ENCODE measurements at places on chromosomes 1 and 21.

GRCh38 chr21:38352536-38353219, 95.9 kb downstream of the KCNJ15 start:
- peak; percentile 86 for DNase-seq

GRCh38 chr1:163974120-163974519, 584.9 kb upstream of the PBX1 start:
- DNase-seq: peak; percentile 11

DNA sequence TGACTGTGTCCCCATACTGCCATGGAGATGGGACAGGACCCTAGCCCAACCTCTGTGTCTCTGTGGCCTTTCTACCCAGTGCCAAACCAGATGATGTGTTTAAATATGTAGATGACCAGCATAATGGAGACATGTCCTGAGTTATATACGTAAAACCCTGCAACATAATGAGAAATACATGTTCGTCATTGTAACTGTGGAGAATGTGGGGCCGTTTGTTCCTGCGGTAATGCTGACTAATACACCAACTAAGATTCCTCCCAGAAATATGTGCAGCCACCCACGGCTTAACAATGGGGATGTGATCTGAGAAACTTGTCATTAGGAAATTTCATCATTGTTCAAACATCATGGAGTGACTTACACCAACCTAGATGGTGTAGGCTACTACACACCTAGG, 71.7 kb upstream of the SIM2 start:
- peak; percentile 88 for DNase-seq

GRCh38 chr1:235069577-235070563, 58.8 kb downstream of the TOMM20 start:
- peak; percentile 99 for DNase-seq

- peak; percentile 53 for DNase-seq
Observed at GRCh38 chr1:29453502-29454240, 217.3 kb downstream of the PTPRU start.

DNA sequence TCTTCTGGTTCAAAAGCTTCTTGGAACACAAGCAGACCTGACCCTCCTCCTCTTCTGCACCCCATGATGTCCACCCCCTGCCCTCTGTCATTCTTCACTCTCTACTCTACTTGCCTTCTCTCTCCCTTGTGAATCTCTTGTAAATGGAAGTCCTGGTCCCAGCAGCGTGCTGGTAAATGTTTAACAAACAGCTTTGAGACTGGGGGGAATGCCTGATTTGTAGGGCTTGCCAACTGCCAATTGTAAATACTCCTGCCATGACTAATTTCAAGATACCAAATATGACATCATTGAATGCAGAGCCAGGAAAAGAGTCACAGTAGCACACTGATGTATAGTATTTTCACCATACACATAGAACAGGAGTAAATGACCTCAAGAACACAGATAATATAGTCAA, 40.9 kb upstream of the LRRN2 start:
- peak; percentile 28 for DNase-seq

GRCh38 chr1:156594190-156594589, 2.6 kb downstream of the NAXE start:
- no peak for DNase-seq

DNA sequence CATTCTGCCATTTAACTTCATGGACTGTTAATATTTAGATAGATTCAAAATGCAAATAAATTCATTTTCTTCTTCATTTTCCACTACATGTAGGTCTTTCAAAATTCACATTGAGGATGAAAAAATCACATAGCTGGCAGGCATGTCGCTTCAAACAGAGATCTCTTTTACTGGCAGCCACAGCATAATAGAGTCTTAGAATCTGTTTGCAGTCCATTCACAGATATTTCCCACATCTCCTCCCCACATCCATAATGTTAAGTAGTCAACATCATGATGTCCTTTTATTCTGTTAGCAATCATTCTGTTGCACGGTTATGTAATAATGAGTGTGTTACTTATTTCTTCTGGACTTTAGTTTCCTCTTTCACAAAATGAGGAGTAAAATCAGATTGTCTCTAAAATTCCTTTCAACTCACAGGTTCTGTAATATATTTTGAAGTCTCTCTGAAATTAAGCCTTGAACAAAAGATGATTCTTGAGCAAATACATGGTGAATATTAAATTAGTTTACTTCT, 257.5 kb upstream of the SNX7 start:
- no peak for DNase-seq

GRCh38 chr1:29548091-29548490, 311.8 kb downstream of the PTPRU start:
- DNase-seq: no peak

DNA sequence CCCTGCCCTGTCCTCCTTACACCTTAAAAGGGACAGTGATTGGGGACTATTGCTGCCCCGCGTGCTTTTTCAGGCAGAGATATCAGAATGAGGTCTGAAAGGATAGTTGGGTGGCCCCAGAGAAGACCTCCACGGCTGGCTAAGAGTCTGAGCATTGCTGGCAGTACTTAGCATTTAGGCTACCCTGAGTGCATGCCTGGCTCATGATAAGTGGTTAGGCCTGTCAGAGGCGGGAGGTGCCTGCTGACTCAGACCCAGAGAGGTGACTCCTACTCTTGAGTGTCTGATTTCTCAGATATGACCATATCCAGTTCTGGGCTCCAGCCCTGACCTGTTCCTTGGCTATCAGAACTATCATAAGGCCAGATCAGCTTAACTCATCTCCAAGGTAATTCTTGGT, 213.7 kb downstream of the PBX1 start:
- peak; percentile 97 for DNase-seq

DNA sequence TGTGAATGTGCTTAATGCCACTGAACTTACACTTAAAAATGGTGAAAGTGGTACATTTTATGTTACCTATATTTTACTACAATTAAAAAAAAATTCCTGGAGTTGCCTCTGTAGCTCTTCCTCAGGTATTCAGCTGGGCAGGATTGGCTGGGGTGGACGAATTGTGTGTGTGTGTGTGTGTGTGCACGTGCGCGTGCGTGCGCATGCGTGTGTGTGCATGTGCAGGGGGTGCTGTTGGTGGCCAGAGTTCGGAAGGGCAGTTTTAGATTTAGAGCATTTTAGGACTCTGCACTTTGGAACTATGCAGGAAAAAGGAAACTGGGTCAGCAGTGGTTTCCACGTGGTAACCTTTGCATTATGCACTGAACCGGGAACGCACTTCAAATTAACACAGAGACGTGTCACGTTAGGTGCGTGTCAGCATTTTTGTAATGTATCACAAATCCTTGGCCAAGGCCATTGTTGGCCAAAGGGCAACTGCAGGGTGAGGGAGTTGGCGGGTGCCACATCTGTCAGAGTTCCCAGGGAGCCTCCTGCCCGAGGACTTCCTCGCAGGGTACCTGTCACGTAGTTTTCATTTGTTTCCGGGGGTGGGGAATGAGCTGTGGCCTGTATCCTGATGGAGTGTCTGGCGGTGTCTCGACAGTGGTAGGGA, 312.8 kb downstream of the CAMTA1 start:
- DNase-seq: no peak

DNA sequence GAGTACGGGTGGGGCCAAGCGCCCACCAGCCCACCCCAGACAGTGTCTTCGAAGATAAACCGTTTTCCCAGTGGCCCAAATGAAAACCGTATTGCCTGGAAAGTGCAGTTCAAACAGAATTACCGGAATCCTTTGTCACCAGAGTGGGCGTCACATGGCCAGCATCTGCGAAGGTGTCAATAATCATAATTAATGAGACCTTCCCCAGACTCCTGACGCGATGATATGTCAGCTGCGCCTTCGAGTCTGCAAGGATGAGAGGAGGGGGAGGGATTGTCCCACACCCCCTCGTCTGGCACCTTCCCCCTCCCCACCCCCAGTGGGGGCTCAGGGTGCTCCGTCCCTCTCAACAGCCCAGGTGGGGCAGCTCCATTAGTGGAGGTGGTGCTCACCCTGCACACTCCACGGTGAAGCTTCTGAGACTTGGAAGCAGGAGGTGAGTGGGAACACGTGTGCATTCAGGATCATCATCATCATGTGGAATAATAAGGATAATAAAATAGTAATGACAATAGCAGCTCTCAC, 215.1 kb downstream of the PTPRU start:
- DNase-seq: no peak

- peak; percentile 30 for DNase-seq
Observed at GRCh38 chr21:34534522-34534921, 22.5 kb upstream of the KCNE1 start.

- DNase-seq: no peak
Observed at GRCh38 chr1:223716302-223716862, 4.0 kb downstream of the CAPN2 start.

DNA sequence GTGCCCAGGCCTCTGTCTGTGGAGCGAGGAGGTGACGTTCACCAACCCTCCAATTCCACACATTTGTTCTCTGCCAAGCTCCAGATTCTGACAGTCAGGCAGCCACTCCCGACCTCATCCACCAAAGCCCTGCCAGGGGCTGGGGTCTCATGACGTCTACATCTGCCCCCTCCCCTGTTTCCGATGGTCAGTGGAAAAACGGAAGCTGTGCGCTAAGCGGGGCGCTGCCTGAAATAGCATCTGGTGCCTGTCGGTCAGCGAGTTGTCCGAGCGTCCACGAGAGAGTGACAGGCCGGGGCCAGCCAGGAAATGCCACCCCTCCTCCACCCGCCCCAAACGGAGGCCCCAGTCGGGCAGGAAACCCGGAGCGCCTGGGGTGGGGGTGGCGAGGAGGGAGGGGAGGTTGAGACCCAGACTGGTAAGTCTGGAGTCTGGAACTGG, 3.2 kb upstream of the TAL1 start:
- no peak for DNase-seq

GRCh38 chr21:45297329-45297728, 9.6 kb upstream of the POFUT2 start:
- no peak for DNase-seq

GRCh38 chr1:236425031-236425663, 31.1 kb downstream of the EDARADD start:
- no peak for DNase-seq

DNA sequence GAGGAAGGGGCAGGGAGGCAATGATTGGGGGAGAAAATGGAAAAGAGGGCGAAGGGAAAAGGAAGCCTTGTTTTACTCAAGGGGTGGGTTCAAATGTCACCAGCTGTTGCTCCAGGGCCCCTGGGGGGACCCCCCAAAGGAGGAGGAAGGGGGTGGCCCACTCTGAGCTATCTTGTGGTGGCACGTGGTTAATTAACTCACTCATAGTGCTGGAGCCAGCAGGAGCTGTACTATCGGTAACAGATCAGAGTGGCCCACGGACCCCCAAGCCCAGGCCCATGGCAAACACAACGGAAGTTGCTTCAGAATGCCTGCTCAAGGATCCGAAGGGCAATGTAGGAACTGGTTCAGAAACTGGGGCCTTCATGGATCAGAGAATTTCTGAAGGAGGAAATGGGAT, 7.2 kb downstream of the TFF2 start:
- DNase-seq: no peak

DNA sequence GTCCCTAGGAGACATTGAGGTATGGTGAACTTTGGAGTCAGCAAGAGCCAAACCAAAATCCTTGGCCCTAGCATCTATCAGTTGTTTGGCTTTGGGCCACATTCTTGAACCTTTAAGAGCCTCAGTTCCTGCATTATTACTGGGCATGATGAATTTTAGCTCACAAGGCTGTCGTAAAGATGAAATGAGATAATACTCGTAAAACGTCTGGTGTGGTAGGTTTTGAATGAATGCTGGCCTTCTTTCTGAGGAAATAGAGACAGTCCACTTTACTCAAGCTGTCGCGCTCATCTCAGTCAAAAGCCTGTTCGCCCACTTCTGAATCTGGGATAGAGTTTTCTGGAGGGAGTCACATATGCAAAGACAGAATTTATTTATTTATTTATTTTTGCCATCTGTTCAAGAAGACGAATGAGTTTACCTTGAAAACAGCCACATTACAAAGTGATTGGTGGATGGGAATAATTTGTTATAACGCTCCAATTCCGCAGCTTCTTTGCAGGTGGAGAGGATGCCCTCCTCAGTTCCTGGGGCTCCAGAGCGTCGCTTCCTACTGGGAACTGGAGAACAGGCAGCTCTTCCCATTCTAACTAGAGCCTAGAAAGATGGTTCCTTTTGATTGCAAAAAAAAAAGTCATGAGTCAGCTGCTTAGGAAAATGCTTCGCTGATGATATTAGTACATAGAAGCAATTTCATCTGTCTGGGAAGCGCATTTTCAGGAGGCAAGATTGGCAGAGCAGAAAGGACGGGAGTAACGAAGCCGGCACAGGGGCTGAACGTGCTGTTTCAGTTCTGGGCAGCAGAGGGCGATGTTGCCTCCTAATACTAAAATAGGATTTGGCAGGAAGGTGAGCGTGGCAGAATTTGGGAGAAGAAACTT, 49.9 kb upstream of the CYP2J2 start:
- peak; percentile 70 for DNase-seq

GRCh38 chr1:245599371-245600174, 444.8 kb downstream of the KIF26B start:
- peak; percentile 97 for DNase-seq

- DNase-seq: peak; percentile 95
Observed at GRCh38 chr1:108590957-108591356, 31.1 kb downstream of the EEIG2 start.

GRCh38 chr1:22001409-22001808, at the start of gene CELA3A:
Gene CELA3A, plus strand, starts transcription at chr1:22001657. Its CDS starts 18 bp downstream, at chr1:22001675.
- no peak for DNase-seq

- peak; percentile 61 for DNase-seq
Observed at GRCh38 chr1:171738911-171739310, 3.0 kb downstream of the VAMP4 start.

DNA sequence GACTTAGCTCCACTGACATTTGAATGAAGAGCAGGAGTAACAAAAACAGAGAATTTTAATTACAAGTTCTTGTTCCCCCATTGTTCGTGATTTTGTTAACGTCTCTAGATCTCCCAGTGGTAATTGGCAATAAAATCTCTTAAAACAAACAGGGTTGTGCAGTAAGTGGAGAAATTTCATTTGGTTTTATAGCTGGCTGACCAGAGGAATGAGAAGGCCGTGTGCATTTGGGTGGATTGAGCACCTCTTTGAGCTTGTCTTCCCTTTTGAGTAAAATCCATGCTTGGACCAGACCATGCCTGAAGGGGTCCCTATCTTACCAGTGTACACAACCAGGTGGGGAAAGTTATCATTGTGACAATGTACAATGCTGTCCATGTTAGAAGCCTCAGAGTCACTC, 137.8 kb downstream of the HIVEP3 start:
- no peak for DNase-seq

DNA sequence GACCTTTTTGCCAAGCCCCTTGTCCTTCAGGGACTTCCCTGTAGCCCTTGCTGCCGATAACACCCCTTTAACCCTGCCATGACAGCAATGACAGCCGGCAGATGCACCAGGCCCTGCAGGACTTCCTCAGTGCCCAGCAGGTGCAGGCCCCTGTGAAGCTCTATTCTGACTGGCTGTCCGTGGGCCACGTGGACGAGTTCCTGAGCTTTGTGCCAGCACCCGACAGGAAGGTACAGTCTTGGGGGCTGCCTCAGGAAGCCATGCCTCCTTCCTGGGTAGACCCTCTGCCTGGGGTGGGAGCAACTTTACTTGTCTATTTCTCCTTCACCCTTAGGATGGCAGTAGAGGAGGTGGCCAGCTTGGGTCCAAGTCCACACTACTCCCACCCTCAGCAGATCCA, 16.1 kb upstream of the PADI6 start:
- no peak for DNase-seq

All from fibroblast of mammary gland (primary cell).